ENCODE measurements at places on chromosomes 13 and 19.

DNA sequence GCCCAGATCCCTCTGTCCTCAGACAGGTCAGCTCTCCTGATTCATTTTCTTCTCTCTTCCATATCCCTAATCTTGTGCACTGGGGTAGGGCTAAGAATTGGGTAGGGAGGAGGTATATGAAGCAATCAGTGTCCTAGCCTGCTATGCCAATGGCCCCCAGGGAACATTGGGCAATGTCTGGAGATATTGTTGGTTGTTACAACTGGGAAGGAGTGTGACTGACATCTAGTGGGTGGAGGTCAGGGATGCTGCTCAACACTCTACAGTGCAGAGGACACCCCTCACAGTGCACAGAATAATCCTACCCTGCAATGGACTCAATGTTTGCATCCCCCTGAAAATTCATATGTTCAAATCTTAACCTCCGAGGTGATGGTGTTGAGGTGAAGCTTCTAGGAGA is 57.5 kb downstream of the CPAMD8 start:
- no peak for DNase-seq

GRCh38 chr13:34108410-34108809 is 290.5 kb downstream of the RFC3 start:
- no peak for DNase-seq

DNA sequence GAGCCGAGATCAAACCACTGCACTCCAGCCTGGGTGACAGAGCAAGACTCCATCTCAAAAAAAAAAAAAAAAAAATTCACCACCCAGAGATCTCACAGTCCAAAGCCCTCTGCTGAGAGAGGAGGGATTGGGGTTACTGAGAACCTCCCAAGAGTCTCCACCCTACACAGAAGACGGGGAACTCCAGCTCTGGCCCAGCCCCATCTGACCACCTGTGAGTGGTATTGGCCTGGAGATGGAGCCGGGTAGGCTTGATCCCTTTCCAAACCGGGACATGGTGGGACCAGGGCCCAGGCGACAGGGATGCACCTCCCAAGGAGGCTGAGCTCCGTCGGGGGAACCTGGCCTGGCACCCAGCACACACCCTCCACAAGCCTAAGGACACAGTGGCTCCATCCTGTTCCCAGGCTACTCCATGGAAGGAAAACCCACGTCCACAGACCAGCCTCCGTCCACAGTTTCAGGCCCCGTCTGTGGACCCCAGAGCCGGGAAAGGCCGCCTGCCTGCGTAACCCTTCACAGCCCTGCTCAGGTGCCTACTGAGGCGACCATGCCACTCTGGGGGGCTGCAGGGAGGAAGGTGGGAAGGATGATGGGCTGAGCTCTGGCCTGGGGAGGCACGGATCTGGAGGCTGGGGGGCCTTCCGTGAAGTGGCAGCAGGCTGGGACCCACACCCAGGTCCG is 1.8 kb downstream of the TMEM259 start:
- no peak for DNase-seq

DNA sequence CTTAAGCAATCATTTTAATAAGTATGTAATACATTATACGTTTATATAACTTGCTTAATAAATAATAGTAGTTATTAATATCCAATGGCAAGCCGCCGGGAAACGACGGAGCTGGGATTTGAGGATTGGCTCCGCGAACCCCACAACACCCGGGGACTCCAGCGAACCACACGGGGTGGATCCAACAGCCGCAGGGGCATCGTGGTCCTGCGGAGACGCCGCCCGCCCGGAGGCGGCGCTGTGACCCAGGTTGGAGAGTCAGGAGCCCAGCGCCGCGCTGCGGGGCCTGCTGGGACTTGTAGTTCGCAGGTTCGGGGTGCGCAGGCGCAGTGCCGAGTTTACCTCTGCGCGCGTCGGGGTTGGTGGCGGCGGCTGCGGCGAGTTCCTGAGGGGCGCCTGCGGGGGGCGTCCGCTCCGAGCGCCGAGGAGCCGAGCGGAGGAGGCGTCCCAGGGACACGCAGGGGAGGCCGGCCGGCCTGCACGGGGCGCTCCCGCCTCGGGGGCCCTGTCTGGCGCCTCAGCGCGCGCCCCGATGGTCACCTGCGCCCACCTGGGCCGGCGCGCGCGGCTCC is at the start of gene ZNF554:
TSS of gene ZNF554 (plus strand) at position 329 of the 572 bp plus-strand sequence. CDS start at position 533, 204 bp downstream.
- peak; percentile 98 for DNase-seq

DNA sequence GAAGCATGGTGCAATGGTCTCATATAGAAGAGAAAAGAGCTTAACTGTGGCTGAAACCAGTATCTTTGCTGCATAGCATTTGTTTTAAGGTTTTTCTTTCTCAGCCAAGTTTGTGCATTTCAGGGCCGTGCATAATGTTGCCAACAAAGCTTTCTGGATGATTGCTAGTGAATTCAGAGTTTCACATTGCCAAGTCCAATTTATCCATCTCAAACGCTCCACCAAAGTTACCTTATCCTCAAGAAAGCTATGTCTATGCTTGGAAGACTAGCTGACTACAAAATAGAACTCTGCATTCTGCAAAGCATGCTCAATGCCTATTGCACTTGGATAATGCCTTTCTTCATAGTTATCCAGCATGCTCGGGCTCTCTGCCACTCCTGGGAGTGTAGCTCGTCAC is 535.8 kb upstream of the SGCG start:
- no peak for DNase-seq

DNA sequence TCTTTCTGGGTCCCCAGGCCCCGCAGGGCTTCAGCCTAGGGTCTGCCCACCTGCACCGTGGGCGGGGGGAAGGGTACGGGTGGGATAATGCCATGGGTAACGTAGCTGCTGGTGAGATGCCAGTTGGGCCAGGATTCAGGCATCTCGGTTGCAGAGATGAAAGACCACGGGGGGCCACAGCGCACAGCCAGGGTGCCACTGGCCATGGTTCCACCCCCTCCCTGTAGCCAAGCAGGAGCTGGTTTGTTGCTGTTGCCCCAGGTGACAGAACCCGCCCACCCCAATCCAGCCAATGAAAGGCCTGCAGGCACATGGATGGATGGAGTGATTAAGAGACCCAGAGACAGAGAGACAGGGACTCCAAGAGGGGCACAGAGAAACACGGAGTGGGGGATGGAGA is 1.0 kb upstream of the CGB7 start:
- DNase-seq, result peak; percentile 68

DNA sequence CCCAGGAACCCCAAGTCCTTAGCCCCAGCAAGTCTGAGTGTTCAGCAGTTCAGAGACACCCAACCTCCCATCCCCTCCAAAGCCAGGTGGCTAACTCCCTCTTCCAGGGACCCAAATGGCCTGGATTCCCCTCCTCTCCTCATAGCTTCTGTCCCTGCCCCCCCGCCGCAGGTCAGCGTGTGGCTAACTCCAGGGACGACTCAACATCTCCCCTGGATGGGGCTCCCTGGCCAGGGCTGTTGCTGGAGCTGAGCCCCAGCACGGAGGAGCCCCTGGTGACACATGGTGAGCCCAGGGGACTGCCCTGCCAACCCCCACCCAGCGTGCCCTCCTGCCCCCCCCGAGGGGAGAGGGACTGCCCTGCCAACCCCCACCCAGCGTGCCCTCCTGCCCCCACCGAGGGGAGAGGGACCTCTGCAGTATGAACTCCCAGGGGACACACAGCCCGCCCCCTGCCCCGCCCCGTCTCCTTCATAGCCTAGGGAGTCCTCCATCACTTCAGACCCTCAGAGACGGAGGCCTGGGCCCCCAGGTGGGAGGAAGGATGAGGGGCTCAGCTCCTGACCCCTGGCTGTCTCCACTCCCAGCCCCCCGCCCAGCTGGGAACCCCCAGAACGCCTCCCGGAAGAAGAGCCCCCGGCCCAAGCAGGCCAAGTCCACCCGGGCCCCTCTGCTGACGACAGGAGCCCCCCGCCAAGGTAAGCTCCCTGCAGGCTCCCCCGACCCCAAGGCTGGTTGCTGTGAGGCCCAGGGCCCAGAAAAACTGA is 1.7 kb downstream of the SSC5D start:
- DNase-seq, result no peak

DNA sequence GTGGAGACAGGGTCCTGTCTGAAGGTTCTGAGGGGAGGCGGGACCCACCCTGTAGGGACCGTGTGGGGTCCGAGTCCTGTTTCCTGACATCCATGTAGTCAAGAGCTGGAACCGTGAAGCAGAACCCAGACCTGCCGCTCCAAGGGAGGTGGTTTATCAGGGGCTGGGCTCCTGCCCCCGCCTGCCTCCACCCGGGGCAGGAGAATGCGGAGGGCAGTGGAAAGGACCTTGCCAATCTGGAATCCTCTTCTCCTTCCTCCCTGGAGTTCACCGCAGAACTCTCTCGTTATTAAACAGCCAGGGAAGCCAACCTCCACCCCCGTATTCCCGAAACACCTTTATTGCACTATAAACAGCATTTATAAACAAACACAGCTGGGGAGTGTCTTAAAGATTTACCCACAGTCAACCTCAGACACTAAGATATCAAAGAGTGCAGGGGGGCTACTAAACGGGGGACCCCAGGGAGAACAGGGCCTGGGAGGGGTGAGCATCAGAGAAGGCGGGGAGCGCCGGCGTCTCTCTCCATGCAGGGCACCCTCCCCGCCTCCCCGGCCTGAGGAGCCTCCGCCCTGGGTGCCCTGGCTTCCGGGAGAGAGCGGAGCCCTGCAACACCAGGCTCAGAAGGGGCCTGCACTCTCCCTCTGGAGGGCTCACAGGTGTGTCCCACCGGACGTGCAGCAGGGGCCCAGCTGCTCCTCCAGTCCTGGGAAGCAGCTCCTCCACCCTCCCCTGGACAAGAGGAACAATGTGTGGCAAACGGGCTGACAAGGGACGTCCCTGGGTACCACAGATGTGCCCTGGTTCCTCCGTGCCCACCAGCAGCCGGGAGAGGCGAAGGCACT is 3.6 kb downstream of the C2CD4C start:
- DNase-seq, result peak; percentile 42

GRCh38 chr13:93216122-93216521 is 10.5 kb upstream of the GPC6 start:
- no peak for DNase-seq

DNA sequence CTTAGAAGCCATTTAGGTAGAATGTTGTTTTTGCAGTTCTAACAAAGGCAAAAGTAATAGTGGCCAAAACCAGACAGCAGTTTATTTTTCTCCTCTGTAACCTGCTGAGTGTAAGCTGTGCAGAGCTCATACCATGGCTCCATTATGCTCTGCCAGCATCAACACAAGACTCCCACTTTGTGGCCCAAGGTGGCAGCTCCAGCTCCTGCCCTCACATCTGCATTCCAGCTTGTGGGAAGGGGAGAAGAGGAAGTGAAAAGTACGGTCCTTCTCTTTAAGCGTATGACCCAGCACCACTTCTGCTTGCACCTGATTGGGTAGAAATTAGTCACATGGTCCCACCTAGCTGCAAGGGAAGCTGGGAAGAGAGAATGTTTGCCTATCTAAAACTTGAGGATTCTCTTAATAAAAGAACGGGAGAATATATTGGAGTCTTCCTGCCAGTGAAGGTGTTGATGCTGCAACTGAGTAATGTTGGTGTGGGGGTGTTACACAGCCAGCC is 19.2 kb downstream of the ADGRE1 start:
- no peak for DNase-seq

- no peak for DNase-seq
Measured at GRCh38 chr19:16340092-16340491, 15.5 kb downstream of the KLF2 start.

DNA sequence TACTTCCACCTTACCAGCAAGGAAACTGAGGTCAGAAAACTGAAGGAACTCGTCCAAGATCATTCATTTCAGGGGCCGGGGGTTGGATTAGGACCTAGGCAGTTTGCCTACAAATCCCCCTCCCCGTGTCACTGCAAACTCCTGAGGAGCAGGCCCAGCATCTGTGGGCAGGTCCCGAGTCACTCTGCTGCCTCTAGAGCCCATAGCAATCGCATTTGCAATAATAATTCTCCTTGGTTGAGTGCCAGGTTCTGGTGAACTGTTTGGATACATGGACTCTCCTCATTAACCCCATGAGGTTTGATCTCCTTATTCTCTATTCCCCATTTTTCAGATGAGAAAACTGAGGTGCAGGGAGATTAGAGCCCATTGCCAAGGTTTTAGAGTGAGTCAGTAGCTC is 903 bp downstream of the PIN1 start:
- DNase-seq, result no peak

- DNase-seq, result no peak
Measured at GRCh38 chr19:33868076-33868735, 71.5 kb downstream of the KCTD15 start.

GRCh38 chr13:49374585-49375290 is 69.1 kb downstream of the CAB39L start:
- DNase-seq, result no peak

DNA sequence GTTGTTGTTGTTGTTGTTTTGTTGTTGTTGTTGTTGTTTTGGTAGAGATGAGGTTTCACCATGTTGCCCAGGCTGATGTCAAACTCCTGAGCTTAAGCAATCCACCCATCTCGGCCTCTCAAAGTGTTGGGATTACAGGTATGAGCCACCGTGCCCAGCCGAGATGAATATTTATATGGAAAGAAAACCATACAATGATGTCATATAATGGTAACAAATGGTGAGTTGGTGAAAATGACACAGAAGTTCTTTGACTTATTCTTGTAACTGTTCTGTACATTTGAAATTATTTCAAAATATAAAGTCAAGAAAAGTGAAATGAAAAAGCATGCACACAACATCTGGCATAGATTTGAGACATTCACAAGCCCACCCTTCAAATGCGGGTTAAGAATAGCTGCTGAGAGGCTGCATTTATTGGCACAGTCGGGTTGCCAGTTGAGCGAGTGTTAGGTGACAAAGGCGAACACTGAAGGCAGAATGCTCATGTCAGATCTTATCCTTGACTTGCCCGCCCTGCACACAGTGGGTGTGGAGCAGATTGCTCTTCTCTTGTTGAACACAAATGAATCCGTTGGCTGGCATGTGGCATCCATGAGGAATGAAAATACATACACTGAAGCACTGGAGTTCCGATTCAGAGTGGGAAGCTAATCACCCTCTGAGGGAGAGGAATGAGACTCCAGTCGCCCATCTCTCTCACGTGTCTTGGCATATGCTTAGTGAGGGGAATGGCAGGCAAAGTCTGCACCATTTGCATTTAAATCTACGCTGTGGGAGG is 15.8 kb upstream of the UBE2S start:
- no peak for DNase-seq

DNA sequence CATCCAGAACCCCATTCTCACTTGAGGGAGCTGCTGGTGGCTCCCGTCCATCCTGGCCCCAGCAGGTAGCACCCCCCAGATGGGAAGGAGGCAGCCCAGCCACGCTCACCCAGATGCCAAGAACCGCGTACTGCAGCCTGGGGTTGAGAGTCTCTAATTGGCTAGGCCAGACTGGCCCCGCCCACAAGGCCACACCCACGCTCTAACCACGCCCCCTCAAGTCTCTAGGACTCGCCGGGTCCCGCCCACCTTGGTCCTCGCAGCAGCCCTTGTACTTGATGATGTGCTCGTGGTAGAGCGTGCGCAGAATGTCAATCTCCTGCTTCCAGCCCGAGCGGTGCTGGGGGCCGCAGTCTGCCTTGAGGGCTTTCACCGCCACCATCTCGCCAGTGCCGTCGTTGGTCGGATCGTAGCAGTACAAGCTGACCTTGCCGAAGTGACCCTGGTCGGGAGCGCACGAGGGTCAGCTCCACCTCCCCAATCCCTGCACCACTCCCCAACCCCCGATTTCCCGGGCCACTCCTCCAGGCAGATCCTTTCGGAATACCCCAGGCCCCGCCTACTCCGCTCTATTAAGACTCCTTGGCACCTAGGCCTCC is 14.5 kb upstream of the ICAM3 start:
- peak; percentile 17 for DNase-seq

GRCh38 chr13:112877976-112878955 is 90.7 kb upstream of the MCF2L start:
- no peak for DNase-seq
